ENCODE measurements at places on chromosomes 3 and 15.

DNA sequence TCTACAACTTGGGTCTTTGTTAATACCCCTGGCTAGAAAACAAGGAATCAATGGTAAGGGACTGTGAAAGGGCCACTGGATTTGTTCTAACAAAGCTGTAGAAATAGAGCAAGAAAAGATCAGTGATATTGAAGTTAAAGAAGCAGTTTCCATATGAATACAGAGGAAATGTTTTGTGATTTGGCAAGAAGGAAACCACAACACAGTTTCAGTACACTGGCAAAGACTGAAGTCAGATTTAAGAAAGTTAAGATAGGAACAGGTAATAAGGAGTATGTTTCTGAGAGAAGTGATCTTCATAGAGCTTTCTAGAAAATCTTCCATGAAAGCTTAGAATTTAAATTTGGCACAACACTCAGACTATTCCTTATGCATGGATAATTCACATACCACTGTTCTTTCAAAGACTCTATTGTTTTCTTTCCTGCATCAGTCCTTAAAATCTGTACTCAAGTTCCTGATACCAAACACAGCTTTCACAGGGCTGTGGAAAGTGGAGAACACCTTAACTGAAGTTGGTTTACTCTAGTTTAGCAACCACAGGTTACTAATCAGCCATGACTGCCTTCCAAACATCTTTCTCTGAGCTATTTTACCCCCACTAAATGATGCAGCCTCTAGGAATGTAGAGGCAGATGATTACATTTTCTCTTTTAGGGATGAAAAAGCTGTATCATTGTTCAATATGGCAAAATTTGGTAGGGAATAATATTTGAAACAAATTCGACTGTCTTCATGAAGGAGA, 32.4 kb upstream of the ALCAM start:
- DNase-seq: no peak

DNA sequence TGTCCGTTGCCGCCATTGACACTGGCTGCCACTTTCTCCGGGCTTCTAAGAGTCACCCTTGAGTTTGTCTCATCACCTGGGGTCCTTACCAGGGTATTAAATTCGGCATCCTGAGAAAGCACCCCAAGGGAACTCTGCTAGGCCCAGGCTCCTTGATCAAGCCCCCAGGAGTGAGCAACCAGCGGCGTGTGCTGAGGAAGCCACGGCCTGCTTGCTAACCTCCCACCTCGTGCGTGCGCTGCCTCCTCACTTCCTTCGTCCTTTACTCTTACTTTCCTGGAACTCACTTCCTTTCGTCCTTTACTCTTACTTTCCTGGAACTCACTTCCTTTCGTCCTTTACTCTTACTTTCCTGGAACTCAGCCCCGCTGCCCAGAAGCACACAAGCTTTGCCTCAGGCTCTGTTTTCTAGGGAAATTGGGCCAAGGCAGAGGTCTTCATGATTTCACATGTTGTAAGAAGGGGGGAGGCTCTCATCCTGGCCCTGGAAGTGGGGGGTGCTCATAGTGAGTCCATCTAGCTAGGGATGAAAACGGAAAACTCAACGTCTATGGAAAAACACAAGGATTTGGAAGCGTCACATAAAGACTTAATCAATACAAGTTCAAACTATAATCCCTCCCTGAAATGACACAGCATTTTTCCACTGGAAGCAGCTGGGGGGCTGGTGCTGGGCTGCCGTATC, 36.7 kb upstream of the BDH1 start:
- DNase-seq: no peak

- no peak for DNase-seq
These were observed 56.7 kb upstream of the RNF7 start for GRCh38 chr3:141681390-141681780.

- no peak for DNase-seq
These were observed 15.5 kb downstream of the SRPRB start for GRCh38 chr3:133820889-133821675.

- no peak for DNase-seq
These were observed 119.4 kb upstream of the NPHP3 start for GRCh38 chr3:132841621-132842020.

GRCh38 chr15:99315636-99316035, 64.4 kb downstream of the LRRC28 start:
- DNase-seq: no peak

GRCh38 chr3:186152889-186153292, 44.0 kb upstream of the ETV5 start:
- DNase-seq: no peak

GRCh38 chr3:139629033-139629432, 48.7 kb downstream of the NMNAT3 start:
- DNase-seq: no peak

Measured in retina (tissue), 1 donor.